SK-MEL-5 (cell line): ENCODE measurements at places on chromosomes 16 and 17. TPM values are rescaled to one million over a fixed set of nuclear protein-coding genes. Genes with fewer than 3 reads are reported as not detected.

- peak; percentile 62 for DNase-seq
These were observed 5.1 kb downstream of the CLEC16A start for GRCh38 chr16:10949424-10949970.

Gene SPATA22
- total RNA-seq, result not detected in 2 replicates

Gene KRTAP4-3
- total RNA-seq, result not detected in 2 replicates

Gene CTRB1
- total RNA-seq, result not detected in 2 replicates

Gene IGFALS
- total RNA-seq, result not detected in 2 replicates

Gene GRB7
- 0.11 TPM in 1 of 2 replicates, not detected in the other for total RNA-seq
